ENCODE measurements at places on chromosomes 6 and 20.

DNA sequence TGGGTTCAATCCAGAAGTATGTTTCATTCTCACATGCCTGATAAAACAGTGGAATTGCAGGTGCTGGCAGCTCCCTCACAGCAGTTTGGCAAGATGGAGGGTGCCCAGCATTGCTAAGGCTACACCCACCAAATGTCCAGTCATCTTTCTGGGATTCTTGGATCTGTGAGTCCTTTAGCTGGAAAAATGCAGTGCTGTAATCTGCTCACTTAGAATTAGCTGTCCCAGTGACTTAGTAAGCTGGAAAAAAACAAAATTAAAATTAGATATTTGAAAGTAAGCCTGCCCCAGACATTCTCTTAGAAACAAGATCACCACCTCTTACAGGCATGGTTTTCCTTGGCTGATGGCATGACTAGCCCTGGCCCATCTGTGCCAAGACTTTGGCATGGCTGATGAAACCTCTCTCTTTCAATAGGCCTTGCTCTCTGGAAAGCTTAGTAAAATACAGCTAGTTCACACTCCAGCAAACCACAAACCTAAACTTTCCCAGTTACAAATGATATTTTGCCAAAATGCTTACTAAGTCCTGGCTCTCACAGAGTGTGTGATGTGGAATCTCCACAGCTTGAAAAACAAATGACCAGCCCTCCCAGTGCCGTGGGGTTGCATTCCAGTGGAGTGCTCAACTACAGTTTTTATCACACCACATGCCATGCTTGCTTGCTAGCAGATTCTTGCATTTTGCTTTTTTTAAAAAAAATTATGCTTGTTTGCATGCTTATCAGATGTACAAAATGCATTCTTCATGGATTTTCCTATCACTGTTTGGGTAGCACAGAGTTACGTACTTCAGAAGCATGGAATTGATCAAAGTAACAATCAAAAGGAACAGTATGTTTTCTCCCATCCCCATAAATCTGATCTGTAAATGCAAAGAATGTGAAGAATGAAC is 261.5 kb downstream of the EYA4 start:
- no peak for DNase-seq

DNA sequence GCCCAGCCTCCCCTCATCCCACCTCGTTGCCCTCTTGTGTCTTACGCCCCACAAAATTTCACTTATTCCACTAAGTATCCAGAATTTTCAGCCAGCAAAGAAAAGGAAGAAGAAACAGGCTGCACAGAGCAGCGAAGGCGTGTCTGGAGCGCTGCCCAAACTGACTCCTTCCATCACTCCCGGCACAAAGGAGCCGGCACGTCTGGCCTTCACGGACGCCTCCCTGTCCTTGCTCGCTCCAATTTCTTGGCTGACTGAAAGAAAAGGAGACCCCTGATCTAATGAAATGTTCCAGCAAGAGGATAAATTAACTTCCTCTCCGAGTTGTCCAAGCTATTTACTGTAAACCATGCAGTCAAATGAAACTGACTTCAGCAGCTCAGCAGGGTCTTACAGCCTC is 152.3 kb upstream of the CDH4 start:
- DNase-seq = no peak

GRCh38 chr6:17679726-17680125 is 27.0 kb downstream of the NUP153 start:
- DNase-seq = no peak

DNA sequence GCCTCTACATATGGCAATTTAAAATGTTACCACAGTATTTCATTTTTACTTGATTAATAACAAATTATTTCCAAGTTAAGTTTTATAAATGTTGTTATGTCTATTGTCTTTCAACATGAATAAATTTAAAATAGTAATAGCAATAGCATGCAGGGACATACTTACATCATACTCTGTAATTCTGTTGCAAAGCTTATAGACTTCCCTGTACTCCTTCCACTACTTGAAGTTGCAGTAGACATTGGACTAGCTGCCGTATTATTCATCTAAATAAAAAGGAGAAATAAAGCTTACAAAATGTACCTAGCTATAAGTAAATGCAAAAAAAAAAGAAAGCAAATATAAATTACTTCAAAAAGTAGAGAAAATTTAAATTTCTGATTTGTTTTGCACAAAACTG is 12.7 kb downstream of the SUPT3H start:
- no peak for DNase-seq

- DNase-seq = no peak
Measured at GRCh38 chr6:3617681-3618311, 133.7 kb downstream of the PXDC1 start.

- no peak for DNase-seq
Measured at GRCh38 chr20:45094864-45095574, 5.9 kb downstream of the KCNS1 start.

DNA sequence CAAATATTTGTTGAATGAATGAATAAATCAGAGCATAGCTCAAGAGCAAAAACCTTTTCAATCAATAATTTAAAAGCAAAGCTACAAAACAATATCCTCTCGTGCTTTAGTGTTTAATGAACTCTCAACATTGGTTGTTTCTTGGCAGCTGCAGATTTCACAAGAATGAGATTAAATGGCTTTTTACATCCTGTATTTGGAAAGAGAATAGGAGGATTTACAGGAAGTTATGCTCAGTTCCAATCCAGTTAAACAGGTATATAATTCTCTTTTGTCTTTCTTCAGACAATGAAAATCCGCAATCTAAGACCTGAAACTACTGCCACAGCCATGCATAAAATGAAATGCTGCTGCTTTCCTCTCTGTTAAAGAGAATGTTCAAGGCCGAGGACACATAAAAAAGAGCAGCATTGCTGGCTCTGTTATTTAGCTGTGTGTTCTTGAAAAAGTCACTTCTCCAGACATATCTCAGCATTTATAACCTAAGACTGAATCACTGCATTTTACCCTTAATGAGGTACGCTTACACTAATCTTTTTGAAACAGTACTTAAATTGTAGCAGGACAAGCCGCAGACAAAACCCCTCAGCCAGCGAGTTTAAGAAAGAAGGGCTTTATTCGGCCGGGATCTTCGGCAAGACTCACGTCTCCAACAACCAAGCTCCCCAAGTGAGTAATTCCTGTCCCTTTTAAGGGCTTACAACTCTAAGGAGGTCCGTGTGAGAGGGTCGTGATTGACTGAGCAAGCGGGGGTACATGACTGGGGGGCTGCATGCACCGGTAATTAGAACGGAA is 3.6 kb downstream of the C6orf52 start:
- no peak for DNase-seq

DNA sequence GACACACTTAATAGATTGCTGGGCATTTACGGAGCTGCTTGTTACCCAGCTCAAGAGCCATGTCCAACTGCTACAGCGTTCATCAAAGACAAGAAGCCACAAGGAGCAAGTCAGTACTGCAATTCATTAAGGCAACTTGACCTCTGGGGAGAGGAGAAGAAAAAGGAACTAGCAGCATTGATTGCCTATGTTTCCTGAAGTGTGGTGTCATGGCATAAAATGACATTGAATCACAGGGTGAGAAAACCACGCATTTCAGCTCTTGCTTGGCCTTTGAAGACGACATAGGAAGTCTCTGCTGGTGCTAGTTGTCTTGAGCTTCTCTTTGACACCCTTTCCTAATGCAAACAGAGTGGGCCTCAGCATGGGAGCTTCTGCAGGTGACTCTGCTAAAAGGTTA is 139.1 kb downstream of the CDH26 start:
- no peak for DNase-seq

DNA sequence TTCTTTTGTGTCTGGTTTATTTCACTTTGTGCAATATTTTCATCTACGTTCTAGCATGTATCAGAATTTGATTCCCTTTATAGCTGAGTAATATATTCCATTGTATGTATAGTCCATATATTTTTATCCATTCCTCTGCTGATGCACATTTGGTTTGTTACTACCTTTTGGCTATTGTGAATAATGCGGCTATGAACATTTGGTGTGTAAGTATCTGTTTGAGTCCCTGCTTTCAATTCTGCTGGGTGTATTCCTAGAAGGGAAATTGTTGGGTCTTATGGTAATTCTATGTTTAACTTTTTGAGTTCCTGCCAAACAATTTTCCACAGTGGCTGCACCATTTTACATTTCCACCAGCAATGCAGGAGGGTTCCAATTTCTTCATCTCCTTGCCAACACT is 52.4 kb downstream of the DNAH8 start:
- DNase-seq = no peak

All from activated CD4-positive, alpha-beta memory T cell treated with anti-CD3 and anti-CD28 coated beads for 36 hours (primary cell).